Inflammatory macrophage treated with lipopolysaccharide for 1 hour (primary cell): ENCODE measurements at places on chromosomes 2 and 18.

- no peak for DNase-seq
These were observed 635.8 kb downstream of the RNF144A start for GRCh38 chr2:7552825-7553570.

DNA sequence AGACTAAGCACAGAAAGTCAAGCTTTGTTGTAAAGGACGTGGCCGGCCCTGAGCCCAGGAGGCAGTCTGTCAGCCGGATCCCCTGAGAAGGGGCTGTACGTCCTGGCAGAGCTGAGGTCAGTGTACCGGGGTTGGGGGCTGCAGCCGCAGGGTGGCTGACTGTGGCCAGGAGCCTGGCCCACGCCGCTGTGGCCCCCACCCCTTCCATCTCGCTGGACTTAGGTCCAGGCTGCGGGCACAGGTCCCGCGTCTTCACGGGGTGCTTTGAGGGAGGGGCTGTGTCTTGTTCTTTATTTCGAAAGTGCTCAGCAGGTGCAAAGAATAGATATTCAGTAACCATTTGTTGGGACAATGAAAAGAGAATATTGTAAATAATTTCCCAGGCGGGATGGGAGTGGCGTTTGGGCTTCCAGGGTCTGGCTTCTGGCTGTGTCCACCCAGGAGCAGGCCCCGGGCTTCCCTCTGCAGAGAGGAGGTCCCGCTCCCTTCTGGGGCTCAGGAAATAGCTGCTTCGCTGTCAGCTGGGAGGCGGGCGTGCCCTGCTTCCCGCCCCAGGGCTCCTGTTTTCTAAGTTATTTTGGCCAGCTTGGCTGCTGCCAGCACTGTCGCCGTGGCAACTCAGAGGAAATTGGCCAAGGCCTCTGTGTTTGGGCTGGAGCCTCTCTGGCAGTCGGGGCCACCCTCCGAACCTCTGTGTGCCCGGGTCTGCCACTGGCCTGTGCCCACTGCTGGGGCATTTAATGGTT is 7.4 kb downstream of the NFATC1 start:
- DNase-seq: no peak

- DNase-seq: no peak
These were observed 200.5 kb upstream of the GULP1 start for GRCh38 chr2:188091220-188091619.

DNA sequence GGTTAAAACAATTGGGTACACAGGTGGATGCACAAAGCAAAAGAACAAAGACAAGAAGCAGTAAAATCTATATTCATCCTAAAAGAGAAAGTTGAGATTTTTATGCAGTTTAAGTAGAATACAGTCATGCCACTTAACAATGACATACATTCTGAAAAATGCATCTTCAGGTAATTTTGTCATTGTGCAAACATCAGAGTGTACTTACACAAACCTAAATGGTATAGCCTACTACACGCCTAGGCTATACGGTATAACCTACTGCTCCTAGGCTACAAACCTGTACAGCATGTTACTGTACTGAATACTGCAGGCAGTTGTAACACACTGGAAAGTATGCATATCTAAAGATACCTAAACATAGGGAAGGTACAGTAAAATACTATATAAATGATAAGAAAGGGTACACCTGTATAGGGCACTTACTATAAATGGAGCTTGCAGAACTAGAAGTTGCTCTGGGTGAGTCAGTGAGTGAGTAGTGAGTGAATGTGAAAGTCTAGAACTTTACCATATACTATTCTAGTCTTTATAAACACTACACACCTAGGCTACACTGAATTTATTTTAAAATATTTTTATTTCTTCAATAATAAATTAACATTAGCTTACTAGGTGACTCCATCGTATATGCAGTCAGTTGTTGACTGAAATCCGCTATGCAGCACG is 132.9 kb downstream of the BARD1 start:
- DNase-seq: no peak

DNA sequence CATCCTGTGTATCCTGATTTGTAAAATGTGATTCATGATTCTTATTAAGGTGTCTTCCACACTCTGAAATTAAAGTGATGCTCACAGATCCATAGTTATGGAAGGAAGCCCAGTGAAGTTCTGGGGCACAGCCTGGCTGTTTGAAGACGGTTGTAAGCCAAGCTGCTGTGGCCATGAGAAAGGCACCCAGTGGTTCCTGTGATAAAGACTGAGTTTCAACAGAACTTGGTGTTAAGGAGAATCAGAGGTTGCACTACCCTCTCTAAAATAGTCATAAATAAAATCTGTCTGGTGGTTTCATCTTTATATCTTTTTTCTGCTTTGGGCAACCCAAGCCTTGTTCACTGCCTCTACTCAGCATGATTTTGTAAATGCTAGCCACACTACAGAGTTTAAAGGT is 32.2 kb upstream of the SPOPL start:
- DNase-seq: no peak

DNA sequence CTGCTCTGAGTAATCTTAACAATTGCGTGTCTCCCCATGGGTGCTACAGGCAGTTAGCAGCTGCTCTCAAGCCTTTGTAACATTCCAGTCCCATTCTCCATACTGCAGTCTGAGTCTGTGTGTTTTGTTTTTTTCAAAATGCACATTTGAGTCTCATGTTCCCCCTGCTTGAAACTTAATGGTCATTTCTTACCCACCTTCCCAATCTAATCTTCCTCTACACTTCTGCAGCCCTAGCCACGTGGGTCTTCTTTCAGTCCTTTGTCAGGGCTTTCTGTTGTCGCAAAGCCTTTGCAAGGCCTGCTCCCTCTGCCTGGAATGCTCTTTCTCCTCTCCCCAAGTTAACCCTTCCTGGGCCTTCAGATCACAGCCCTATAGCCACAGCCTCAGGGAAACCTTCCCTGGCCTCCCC is 24.5 kb downstream of the ELAC1 start:
- no peak for DNase-seq

- DNase-seq: no peak
These were observed 321.3 kb upstream of the TFPI start for GRCh38 chr2:187875261-187876141.
